ENCODE measurements at places on chromosomes 6 and 20.

DNA sequence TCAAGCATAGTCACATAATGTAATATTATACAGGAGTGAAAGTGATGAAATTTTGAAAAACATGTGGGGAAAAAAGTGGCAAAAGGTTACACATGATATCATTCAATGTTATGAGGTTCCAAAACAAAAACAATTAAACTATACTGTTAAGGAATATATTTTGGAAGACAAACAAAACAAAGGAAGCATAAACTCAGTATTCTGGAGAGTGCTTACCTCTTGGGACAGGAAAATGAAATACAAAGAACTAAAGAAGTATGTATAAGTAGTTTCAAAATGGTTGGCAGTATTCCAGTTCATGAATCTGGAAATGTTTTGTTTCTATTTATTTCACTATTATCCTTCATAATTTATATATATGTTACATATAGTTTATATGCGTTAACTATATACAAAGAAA lies 213.5 kb downstream of the MOXD1 start:
- DNase-seq, result no peak

- DNase-seq, result no peak
Observed at GRCh38 chr20:56368351-56369134, 9.8 kb downstream of the FAM210B start.

- DNase-seq, result no peak
Observed at GRCh38 chr6:169701311-169701953, 397 bp downstream of the WDR27 start.

DNA sequence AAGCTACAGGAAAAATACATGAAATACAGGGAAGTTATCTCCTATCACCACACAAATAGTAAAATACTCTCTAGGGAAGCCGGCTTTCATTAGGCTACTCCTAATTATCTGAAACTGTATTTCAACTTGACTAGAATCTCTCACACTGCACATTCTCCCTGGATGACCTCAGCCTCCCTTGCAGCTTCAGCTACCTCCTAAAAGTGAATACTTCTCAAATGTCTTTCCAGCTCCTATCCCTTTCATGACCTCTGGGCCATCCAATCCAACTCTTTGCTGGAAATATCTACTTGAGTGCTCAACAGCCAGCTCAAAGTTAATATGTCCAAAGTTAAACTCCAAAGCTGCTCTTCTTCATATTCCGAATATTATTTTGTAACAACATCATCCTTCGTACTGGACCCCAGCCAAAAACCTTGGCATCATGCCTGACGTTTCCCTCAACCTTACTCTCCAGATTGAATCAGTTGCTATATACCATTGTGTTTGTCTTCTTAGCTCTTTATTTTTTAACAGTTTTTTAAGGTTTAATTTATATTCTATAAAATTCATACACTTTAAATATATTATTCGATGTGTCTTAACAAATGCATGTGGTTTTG lies 29.4 kb upstream of the KIF6 start:
- no peak for DNase-seq

- no peak for DNase-seq
Observed at GRCh38 chr20:5797843-5798462, 47.8 kb downstream of the SHLD1 start.

DNA sequence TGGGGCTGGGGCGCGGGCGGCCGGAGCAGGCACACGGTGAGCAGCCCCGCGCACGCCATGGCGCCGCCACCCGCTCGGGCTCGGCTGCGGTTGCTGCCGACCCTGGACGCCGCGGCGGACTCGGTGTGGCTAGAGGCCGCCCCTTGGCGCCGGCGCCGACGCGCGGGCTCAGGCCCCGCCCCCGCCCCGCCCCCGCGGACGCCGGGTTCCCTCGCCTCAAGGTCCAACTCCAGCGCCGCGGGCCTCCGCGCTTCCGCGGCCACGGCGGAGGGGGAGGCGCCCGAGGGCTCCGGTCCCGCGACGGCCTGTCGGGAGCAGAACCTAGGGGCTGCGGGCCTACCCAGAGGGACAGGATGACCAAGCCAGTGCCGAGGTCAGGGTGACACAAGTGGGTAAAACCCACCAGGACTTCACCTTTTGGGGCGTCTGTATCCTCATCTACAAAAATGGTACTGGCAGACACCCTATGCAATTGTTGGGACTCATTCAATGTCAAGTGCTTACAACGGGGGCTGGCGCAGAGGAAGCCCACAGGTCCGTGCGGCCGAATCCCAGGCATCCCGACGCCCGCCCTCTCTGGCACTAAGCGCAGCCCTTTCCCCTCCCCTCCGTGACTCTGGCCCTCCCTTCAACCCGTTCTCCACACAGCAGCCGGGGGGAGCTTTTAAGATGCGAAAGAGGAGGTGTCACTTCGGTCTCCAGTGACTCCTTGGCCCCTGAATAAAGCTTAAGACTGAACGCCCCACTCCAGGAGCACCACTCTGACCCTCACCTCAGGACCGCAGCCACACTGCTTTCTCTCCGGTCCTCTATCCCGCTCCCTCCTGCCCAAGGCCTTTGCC lies at the start of gene NECAB3:
NECAB3 (minus strand) TSS at position 135 of the 842 bp plus-strand sequence; CDS start at position 59, 76 bp downstream.
- DNase-seq, result no peak

- DNase-seq, result no peak
Observed at GRCh38 chr6:15359335-15359862, 113.5 kb downstream of the JARID2 start.

- no peak for DNase-seq
Observed at GRCh38 chr6:107689190-107689589, 134.9 kb downstream of the SCML4 start.

All from stimulated activated CD8-positive, alpha-beta memory T cell treated with anti-CD3 and anti-CD28 coated beads, Interleukin-4, amount 100 ng/mL, for 1 hour (primary cell).